ENCODE measurements at places on chromosomes 11 and 22.

DNA sequence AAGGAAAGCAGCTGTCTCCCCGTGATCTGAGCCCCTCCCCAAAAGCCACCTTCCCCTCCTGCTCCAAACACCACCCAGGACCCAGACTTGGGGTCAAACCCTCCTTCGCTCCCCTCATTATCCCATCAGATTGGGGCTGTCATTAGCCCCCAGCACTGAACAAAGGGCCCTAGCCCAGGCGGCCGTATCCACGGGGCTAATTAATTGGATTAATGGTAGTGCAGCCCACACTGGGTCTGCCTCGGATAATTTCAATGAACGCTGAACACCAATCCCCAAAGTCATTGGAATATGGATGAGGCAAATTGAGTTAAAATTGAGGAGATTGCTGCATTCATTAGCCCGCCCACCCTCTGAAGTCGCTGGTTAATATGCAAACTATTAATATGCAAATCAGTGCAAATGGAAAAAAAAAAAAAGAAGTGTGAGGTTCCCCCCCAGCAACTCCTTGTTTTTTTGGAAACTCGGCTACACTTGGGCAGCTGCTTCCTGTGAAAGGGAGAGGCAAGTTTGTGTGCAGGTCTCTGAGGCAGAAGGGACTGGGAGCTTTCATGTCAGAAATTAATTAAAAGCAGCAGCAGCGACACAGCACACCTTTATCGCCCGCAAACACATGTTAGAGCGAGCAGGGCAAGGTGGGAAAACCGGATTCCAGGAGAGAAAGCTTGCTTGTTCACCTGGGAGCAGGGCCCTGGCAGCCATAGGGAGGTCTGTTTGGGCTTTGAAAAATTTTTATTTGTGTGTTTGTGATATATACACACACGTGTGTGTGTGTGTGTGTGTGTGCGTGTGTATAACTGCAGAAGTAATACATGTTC, 517.8 kb downstream of the MIAT start:
- no peaks in the 10 kb centered on the region for H3K27me3 ChIP-seq
- H3K36me3 ChIP-seq = no peaks in the 10 kb centered on the region
- H3K4me3 ChIP-seq = no peak overlapping the region
- H3K4me1 ChIP-seq = no peaks in the 10 kb centered on the region
- H3K27ac ChIP-seq = no peak overlapping the region

- no peaks in the 10 kb centered on the region for H3K36me3 ChIP-seq
- H3K27ac ChIP-seq = no peak overlapping the region
- H3K4me3 ChIP-seq = no peak overlapping the region
Measured at GRCh38 chr11:43779306-43779705, 98.8 kb downstream of the HSD17B12 start.

DNA sequence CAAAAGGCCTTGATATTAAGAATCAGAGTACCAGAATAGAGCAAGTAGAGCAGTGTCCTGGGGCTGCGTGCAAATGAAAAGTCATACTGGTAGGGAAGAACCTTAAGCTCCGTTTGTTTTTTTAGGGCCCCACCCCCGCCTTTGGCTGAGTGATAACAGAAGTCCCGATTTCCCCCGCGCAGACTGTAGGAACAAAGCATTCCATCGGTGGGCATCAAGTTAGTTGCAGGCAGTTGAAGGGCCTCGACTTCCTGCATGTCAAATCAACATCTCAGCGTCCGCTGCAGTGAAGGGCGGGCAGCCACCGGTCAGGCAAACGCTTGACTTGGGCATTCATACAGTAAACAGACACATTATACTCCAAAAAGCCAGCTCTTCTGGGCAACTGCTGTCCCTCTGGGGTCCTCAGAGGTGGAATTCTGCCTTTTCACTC, 11.7 kb downstream of the LRP4 start:
- H3K36me3 ChIP-seq = no peaks in the 10 kb centered on the region
- H3K4me1 ChIP-seq = no peaks in the 10 kb centered on the region
- H3K4me3 ChIP-seq = no peak overlapping the region
- no peak for DNase-seq
- peaks cover 5% of the 10 kb centered on the region for H3K27me3 ChIP-seq
- H3K27ac ChIP-seq = no peak overlapping the region

DNA sequence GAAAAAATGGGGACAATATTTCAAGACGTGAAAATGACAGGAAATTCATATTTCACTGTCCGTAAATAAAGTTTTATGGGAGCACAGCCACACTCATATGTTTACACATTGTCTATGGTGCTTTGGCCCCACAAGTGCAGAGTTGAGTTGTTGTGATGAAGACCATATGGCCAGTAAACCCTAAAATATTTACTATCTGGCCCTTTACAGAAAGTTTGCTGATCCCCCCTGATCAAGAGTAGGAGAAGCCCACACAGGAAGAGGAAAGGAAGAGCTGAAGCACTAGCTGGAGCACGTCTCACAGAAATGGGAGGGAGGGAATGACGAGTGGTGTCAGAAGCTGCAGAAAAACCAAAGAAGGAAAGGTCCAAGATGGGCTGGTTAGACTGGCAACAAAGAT, 78.8 kb downstream of the TNRC6B start:
- H3K36me3 ChIP-seq = peaks cover 13% of the 10 kb centered on the region
- H3K4me1 ChIP-seq = no peaks in the 10 kb centered on the region
- H3K27ac ChIP-seq = no peak overlapping the region
- no peak overlapping the region for H3K4me3 ChIP-seq
- DNase-seq = no peak
- no peaks in the 10 kb centered on the region for H3K27me3 ChIP-seq

- H3K36me3 ChIP-seq = no peaks in the 10 kb centered on the region
- no peak overlapping the region for H3K27ac ChIP-seq
- DNase-seq = no peak
- H3K4me1 ChIP-seq = no peaks in the 10 kb centered on the region
Measured at GRCh38 chr22:19748991-19749664, 11.4 kb upstream of the TBX1 start.

GRCh38 chr22:43828725-43828997, 16.6 kb upstream of the EFCAB6 start:
- H3K36me3 ChIP-seq = no peaks in the 10 kb centered on the region
- no peak for DNase-seq
- H3K27ac ChIP-seq = no peak overlapping the region
- no peaks in the 10 kb centered on the region for H3K4me1 ChIP-seq
- no peak overlapping the region for H3K4me3 ChIP-seq

- no peak for DNase-seq
- no peak overlapping the region for H3K4me3 ChIP-seq
- H3K27ac ChIP-seq = no peak overlapping the region
- H3K4me1 ChIP-seq = peaks cover 7% of the 10 kb centered on the region
Measured at GRCh38 chr22:45427114-45427513, 13.6 kb downstream of the RIBC2 start.

- DNase-seq = no peak
- H3K4me3 ChIP-seq = no peak overlapping the region
- H3K4me1 ChIP-seq = no peaks in the 10 kb centered on the region
- H3K27ac ChIP-seq = no peak overlapping the region
- no peaks in the 10 kb centered on the region for H3K36me3 ChIP-seq
Measured at GRCh38 chr11:36012455-36012854, 68.6 kb downstream of the LDLRAD3 start.

GRCh38 chr11:2525166-2525861, 80.5 kb downstream of the KCNQ1 start:
- DNase-seq = no peak
- H3K27ac ChIP-seq = no peak overlapping the region
- H3K4me1 ChIP-seq = peaks cover 41% of the 10 kb centered on the region
- H3K27me3 ChIP-seq = no peaks in the 10 kb centered on the region
- H3K36me3 ChIP-seq = no peaks in the 10 kb centered on the region

GRCh38 chr22:38032681-38033521, 24.3 kb upstream of the PICK1 start:
- H3K27me3 ChIP-seq = no peaks in the 10 kb centered on the region
- no peak overlapping the region for H3K4me3 ChIP-seq
- no peak overlapping the region for H3K27ac ChIP-seq
- no peak for DNase-seq

- H3K27me3 ChIP-seq = no peaks in the 10 kb centered on the region
- H3K27ac ChIP-seq = peak overlapping the region; percentile 79
- DNase-seq = peak; percentile 98
- peak overlapping the region; percentile 60 for H3K4me3 ChIP-seq
- peaks cover 50% of the 10 kb centered on the region for H3K4me1 ChIP-seq
Measured at GRCh38 chr11:65546217-65546958, 11.8 kb downstream of the LTBP3 start.

- H3K4me3 ChIP-seq = no peak overlapping the region
- H3K27ac ChIP-seq = no peak overlapping the region
- peaks cover 21% of the 10 kb centered on the region for H3K4me1 ChIP-seq
Measured at GRCh38 chr11:66789097-66789890, 53.9 kb upstream of the RCE1 start.

- H3K27ac ChIP-seq = no peak overlapping the region
- H3K27me3 ChIP-seq = no peaks in the 10 kb centered on the region
- no peaks in the 10 kb centered on the region for H3K36me3 ChIP-seq
- DNase-seq = no peak
- H3K4me1 ChIP-seq = no peaks in the 10 kb centered on the region
- no peak overlapping the region for H3K4me3 ChIP-seq
Measured at GRCh38 chr11:19811380-19811779, 98.7 kb downstream of the NAV2 start.

- H3K27ac ChIP-seq = no peak overlapping the region
- no peak overlapping the region for H3K4me3 ChIP-seq
Measured at GRCh38 chr22:27749597-27750225, 51.8 kb downstream of the MN1 start.

GRCh38 chr11:62791501-62792201, at the start of gene TMEM223:
TSS of gene TMEM223 (minus strand) at chr11:62792006. CDS start at chr11:62791994, 12 bp downstream.
- DNase-seq = peak; percentile 89
- peaks cover 25% of the 10 kb centered on the region for H3K4me1 ChIP-seq
- peak within 1 kb of the TSS; percentile 65 for H3K27ac ChIP-seq
- H3K4me3 ChIP-seq = peak within 1 kb of the TSS; percentile 94
- no peaks in the 10 kb centered on the region for H3K27me3 ChIP-seq

DNA sequence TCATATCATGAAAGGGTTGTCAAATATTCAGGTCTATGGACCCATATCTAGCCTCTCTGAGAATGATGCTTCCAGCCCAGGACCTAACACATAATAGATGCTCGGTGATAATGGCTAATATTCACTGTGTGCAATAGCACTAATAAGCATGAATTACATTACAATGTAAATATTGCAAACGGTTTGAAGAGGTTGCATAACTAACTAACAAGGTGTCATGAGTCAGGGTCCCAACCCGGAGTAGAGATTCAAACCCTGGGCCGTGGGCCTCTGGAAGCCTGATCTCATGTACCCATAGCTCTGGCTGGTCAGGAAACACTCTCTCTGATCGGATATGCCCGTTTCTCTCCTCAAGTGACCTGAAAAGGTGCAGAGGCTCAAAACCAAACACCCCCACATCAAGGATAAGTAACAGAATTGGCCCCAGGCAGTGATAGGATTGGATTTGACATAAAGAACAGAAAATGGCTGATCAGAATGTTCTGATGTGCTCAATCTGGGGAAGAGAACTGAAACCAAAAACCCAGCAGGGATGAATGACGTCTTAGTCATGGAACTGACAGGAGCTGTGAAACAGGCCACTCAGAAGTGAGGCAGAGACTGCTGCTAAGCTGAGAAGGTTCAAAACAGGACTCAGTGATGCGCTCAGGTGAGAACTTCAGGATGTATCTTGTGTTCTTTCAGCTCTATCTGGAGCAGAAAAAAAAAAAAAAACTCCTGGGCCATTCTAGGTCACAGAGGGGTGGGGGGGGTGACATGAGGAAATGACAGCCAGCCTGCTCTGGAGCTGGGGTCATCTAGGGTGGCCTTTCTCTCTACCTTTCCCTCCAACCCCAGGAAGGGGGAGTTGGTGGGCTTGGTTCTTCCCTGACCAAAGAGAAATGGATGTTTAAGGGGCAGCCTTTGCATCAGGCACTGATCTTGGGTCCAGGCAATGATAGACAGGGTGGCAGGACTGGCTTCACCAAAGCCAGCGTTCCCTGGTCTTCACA, 6.6 kb upstream of the KCTD17 start:
- peaks cover 14% of the 10 kb centered on the region for H3K4me1 ChIP-seq
- no peaks in the 10 kb centered on the region for H3K27me3 ChIP-seq
- H3K36me3 ChIP-seq = no peaks in the 10 kb centered on the region
- no peak overlapping the region for H3K4me3 ChIP-seq
- peak; percentile 55 for DNase-seq
- no peak overlapping the region for H3K27ac ChIP-seq

- DNase-seq = no peak
- no peaks in the 10 kb centered on the region for H3K27me3 ChIP-seq
- H3K4me3 ChIP-seq = no peak overlapping the region
- no peaks in the 10 kb centered on the region for H3K36me3 ChIP-seq
- H3K4me1 ChIP-seq = no peaks in the 10 kb centered on the region
Measured at GRCh38 chr11:114433376-114433775, 5.9 kb upstream of the REXO2 start.

DNA sequence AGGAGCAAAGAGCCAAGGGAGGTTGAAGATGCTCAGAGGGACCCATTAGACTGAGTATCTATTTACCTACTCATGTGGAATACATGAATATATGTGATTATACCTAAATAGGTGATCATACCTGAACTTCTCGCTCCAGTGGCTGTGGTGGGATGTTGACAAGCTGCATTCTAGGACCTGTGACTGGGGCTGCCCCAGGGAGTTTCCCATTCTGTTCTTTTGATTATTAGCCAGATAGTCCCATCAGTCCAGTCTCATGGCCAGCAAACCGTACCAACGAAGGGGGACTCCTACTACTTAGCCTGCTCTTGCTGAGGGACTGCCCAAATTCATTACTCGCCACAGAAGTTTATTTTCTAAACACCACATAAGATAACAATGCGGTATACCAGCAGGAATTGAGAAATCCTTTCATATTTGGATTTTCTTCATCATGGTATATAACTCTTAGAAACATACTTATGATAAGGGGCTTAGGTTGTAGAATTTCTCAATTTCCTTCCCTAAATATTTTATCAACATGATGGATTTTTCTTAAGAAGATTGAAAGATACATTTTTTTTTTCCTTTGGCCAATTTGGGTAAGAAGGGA, 273.9 kb downstream of the NTM start:
- no peak for DNase-seq
- no peak overlapping the region for H3K27ac ChIP-seq
- H3K36me3 ChIP-seq = no peaks in the 10 kb centered on the region

DNA sequence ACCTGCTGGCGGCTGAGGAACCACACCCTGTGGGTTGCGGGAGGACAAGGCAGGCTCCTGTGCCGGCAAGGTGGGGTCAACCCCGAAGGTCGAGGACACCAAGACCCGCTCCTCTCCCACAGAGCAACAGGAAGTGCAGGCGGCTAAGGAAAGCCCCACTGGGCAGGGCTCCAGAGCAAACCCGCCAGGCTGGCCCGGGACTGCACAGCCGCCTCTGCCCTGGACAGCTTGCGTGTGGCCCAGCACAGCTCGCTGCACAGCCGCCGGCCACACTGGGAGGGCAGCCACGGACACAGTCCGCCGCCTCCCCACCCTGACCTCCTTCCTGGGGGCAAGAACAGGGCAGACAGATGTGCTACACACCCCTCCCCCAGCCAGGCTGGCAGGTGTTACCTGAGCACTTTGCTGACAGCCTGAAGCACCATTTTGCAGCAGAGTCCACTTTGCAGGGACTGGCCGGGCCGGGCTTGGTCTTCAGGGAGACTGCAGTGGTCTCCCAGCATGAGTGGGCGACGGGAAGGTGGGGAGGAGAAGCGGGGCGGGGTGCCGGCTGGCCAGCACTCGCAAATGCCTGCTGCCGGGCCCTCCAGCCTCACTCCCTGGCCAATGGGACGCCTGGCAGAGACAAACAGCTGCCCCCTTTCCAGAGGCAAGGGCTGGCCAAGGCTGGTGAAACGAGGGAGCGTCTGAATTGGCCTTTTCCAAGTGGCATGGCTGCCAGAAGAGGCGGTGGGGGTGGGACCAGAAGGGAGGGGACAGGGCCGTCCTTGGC, at the start of gene MOB2:
Gene MOB2, minus strand, starts transcription at position 726 of the 772 bp plus-strand sequence. Its CDS starts 223 bp downstream, at position 503.
- no peak within 1 kb of the TSS for H3K4me3 ChIP-seq
- H3K27ac ChIP-seq = no peak within 1 kb of the TSS
- peaks cover 45% of the 10 kb centered on the region for H3K4me1 ChIP-seq
- DNase-seq = peak; percentile 41

GRCh38 chr11:97963528-97964331, 1057.0 kb upstream of the CNTN5 start:
- no peaks in the 10 kb centered on the region for H3K27me3 ChIP-seq
- H3K36me3 ChIP-seq = no peaks in the 10 kb centered on the region
- no peaks in the 10 kb centered on the region for H3K4me1 ChIP-seq
- no peak for DNase-seq

Data from B cell (primary cell).